Gastrocnemius medialis (tissue), 4 donors: ENCODE measurements at places on chromosomes 1 and 21. TPM values are rescaled to one million over a fixed set of nuclear protein-coding genes. Genes with fewer than 3 reads are reported as not detected.

DNA sequence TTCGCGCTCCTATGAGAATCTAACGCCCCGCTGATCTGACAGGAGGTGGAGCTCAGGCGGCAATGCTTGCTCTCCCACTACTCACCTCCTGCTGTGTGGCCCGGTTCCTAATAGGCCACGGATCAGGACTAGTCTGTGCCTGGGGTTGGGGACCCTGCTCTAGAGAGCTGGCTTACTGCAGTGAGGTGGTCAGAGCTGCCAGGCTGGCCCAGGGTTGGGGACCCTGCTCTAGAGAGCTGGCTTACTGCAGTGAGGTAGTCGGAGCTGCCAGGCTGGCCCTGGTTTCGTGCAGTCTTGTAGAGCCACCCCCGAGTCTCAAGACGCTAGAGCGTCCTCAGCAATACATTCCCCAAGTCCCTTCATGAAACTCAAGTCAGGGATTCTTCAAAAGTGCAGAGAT is 27.5 kb downstream of the SLC37A1 start:
- no peak overlapping the region for H3K27ac ChIP-seq
- no peaks in the 10 kb centered on the region for H3K36me3 ChIP-seq
- H3K4me1 ChIP-seq = peaks cover 3% of the 10 kb centered on the region
- no peaks in the 10 kb centered on the region for H3K27me3 ChIP-seq
- no peak overlapping the region for H3K4me3 ChIP-seq

GRCh38 chr1:162371611-162372010 is 5.0 kb downstream of the SPATA46 start:
- no peaks in the 10 kb centered on the region for H3K4me1 ChIP-seq
- DNase-seq = no peak
- no peak overlapping the region for H3K4me3 ChIP-seq
- H3K27ac ChIP-seq = no peak overlapping the region

PIK3R3 gene
- 15.7 TPM for total RNA-seq

LCE1F gene
- total RNA-seq = not detected

- H3K27me3 ChIP-seq = no peaks in the 10 kb centered on the region
- peaks cover 24% of the 10 kb centered on the region for H3K4me1 ChIP-seq
- peak; percentile 70 for DNase-seq
- H3K4me3 ChIP-seq = peak overlapping the region; percentile 91
Observed at GRCh38 chr1:178037510-178038253, 56.2 kb upstream of the RASAL2 start.

MMEL1 gene
- total RNA-seq = not detected

GRCh38 chr1:102628109-102628613 is 480.2 kb downstream of the COL11A1 start:
- no peaks in the 10 kb centered on the region for H3K36me3 ChIP-seq
- H3K4me1 ChIP-seq = no peaks in the 10 kb centered on the region
- H3K4me3 ChIP-seq = no peak overlapping the region
- H3K27me3 ChIP-seq = no peaks in the 10 kb centered on the region
- DNase-seq = no peak

OR6N1 gene
- not detected for total RNA-seq

DNA sequence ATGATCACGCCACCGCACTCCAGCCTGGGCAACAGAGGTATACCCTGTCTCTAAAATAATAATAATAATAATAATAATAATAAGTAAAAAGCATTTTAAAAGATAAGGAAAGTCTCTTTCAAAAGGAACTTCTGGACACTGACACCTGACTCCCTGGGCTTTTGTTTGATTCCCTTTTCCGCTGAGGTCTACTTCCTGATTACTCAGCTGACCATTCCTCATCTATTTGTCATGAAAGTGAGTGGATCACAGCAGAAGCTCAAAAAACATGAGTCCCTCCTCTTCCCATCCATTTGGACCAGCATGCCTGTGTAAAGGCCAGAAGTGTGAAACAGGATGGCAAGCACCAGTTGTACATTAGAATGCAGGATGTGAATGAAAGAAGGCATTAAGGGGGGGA is 61.1 kb upstream of the FBXO28 start:
- H3K4me3 ChIP-seq = no peak overlapping the region
- DNase-seq = no peak
- no peaks in the 10 kb centered on the region for H3K27me3 ChIP-seq
- no peaks in the 10 kb centered on the region for H3K36me3 ChIP-seq

DNA sequence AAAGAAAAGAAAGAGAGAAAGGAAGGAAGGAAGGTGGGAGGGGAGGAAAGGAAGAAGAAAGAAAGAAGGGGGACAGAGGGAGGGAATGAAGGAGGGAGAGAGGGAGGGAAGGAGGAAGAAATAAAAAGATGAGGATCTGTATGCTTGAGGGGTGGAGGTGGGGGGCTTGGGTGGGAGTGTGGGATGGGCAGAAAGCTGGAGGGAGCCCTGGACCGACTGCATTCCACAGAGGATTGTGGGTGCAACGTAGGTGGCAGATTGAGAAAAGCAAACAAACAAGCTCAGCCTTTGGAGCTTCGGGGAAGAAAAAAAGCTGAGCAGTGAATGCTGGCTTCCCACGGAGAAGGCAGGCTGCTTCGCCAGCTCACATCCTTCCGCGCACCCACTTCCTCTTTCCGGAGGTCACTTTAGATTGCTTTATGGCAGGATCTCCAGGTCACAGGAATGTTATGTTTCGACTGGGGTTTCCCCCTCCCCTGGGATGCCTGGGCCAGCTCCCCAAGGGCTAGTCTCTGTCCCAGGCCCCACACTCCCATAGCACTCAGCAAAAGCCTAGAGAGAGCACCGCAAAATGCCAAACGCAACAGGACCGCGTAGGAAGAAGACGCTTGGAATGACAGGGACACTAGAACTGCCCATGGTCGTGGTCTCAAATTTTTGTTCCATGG is 20.7 kb upstream of the LGALS8 start:
- no peaks in the 10 kb centered on the region for H3K36me3 ChIP-seq
- no peaks in the 10 kb centered on the region for H3K27me3 ChIP-seq
- DNase-seq = peak; percentile 13
- no peak overlapping the region for H3K27ac ChIP-seq
- peaks cover 4% of the 10 kb centered on the region for H3K4me1 ChIP-seq

CACNA1E gene
- 0.03 TPM for total RNA-seq
